ENCODE measurements at places on chromosomes 2 and 18. TPM values are rescaled to one million over a fixed set of nuclear protein-coding genes. Genes with fewer than 3 reads are reported as not detected.
A peak's percentile ranks its signal among the peaks of the same experiment; 100 is the strongest.

DNA sequence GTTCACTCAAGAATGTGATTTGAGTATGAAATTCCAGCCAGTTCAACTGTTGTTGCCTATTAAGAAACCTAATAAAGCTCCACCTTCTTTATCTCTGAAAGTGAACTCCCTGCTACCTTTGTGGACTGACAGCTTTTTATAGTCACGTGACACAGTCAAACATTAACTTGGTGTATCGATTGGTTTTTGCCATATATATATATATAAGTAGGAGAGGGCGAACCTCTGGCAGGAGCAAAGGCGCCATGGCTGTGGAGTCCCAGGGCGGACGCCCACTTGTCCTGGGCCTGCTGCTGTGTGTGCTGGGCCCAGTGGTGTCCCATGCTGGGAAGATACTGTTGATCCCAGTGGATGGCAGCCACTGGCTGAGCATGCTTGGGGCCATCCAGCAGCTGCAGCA lies at the start of gene UGT1A1:
TSS of gene UGT1A1 (plus strand) at position 228 of the 400 bp plus-strand sequence. CDS start at position 246, 18 bp downstream.
- no peak for DNase-seq

The FABP1 gene
- not detected for total RNA-seq

GRCh38 chr2:38174646-38175423 lies 98.9 kb upstream of the CYP1B1 start:
- no peak for DNase-seq

- DNase-seq, result peak; percentile 21
These were observed 247.5 kb downstream of the NBAS start for GRCh38 chr2:15313657-15314056.

- no peak for DNase-seq
These were observed 17.3 kb downstream of the CAPN10 start for GRCh38 chr2:240603846-240604245.

- no peak for DNase-seq
These were observed 38.0 kb upstream of the GPD2 start for GRCh38 chr2:156398176-156398575.

DNA sequence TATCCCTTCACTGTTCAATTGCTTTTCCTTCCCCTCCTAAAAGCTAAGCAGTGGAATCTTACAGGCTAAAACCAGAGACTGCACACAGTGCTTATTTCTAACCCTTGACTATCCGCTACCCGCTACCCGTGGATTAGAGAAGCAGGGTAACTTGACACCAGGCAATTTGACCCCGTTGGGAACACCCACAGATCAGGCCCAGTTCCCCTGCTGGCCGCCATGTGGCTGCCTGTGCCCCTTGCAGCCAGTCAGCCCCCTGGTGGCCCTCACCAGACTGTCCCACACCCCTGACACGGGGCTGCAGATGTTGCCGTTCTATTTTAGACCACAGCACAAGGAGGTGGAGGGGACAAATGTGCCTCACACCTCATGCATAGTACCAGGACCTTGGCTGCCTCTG lies 74.8 kb downstream of the TXNL1 start:
- no peak for DNase-seq

GRCh38 chr2:237512774-237513466 lies 25.9 kb downstream of the MLPH start:
- DNase-seq, result peak; percentile 95

The CYP27C1 gene
- total RNA-seq, result not detected

DNA sequence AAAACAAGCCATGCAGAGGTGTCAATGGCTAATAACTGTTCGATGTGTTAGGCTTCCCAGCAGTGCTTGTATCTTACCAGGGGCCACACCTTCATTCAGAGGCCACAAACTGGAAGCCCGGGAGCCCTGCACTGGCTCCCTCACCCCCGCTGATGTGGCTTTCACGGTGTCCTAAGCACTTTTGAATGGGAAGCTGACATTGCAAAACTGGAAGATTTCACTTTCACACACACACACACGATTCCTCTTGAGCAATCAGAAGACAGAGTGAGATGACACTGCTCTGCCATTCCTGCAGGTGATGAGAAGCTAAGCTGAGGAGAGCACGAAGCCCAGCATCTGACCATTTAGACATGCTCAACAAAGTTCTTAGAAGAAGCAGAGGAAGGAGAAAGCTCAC lies 8.6 kb upstream of the ZNF407 start:
- DNase-seq, result no peak

- no peak for DNase-seq
These were observed 47.8 kb downstream of the STK25 start for GRCh38 chr2:241460631-241461030.

DNA sequence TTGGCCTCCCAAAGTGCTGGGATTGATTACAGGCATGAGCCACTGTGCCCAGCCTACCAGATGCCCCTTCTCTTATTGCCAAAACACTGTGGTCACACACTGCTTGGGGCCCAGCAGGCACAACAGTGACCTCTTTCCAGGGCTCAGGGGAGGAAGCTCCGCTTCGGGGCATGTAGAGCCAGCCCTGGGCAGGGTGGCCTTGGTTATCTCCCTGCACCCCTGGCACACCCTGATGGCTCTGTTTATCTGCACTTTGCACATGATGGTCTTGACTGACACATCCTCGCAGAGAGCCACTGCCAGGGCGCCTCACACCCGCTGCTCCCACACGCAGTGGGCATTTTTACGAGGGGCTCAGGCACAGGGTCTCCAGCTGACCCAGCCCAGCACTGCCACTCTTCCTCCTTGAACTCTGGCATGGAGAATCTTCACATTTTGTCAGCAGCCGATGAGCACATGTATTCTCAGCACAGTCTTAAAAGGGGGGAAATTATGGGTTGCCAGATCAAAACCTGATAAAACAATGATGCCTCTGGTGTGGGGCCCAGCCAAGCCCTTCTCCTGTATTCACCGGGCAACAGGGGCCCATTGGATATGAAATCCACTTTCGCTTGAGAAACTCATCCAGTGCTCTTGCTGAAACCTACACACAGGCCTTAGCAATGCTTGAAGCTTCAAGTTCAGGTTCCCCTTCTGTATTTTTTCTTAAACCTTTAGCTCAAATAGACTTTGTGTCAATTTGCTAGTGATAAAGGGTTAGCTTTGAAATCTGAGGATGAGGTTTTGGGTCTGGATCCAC lies 5.9 kb downstream of the GYPC start:
- no peak for DNase-seq

DNA sequence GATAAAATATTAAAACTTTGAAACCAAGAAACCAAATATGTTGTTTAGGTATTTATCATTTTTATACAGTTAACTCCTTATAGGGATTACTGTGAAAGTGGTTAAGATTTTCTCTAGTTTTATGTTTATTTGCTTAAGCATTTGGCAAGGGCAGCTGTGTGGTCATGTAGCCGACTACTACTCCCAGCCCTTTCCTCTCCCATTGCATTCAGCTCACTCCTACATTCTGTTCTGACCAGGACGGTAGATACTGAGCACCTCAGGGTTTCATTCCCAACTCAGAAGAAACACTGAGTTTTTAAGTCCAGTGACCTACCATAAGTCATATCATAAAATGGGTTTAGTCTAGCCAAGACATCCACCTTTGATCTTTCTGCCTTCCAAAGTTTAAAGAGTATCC lies 19.8 kb downstream of the FZD5 start:
- DNase-seq, result no peak

The CROCC2 gene
- not detected for total RNA-seq

DNA sequence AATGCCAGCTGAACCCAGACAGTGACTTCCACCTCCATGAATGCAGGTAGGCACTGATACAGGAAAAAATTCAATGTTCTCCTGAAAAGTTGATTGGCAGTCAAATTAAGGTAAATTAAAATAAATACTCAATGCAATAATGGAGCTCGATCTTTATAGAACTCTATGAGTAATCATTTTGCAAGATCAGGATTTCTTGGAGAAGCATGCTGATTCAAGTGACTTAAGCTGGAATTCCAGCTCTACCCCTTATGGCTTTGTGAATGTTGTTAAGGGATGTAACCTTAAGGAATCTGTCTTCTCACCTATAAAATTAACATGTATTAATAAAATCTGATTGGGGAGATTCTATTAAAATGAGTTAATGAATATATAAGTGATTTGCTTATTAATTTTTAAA lies 145.1 kb downstream of the QPCT start:
- DNase-seq, result no peak
